ENCODE measurements at places on chromosomes 1 and 21.

DNA sequence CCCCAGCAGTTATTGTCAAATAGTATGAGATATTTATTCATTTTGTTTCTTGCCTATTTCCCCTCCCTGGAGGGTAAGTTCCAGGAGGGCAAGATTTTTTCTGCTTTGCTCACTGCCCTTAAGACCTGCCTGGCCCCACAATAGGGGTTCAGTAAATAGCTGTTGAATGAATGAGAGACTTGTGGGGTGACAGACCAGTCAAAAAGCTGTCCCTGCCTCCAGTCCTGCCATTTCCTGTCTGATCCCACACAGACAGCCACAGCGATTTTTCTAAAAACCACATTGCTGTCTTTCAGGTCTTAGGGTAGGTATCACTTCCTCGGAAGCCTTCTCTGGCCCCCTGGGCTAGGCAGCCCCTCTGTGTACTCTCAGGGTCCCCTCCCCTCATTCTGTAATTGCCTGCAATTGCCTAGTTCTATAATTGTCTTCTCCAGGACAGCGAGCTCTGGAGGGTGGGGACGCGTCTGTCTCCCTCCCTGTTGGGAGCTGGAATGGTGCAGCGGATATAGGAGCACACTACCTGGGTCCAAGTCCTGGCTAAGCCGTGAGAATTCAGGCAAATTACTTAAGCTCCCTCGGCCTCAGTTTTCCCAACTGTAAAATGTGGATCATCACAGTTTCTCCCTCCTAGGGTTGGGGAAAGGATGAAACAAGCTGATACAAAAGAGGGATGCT, 1.8 kb upstream of the EXTL1 start:
- no peak for DNase-seq

GRCh38 chr1:32044234-32044633, 28.5 kb upstream of the TMEM39B start:
- no peak for DNase-seq

DNA sequence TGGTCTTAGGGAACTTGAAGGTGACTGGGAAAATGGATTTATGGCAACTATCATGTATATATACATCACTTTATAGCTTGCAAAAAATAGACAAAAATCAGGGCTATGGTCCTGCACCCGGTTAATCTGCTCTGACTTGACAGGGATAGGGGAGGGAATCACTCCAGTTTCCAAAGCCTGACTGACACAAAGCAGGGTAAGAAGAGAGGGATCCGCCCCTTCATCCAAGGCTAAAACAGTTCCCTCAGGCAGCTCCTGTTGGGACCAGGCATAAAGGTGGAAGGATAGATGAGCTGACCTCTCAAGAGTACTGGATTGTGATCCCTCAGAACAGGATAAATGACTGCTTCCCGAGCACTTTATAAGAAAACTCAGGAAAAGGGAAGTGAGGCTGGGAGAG, 1.4 kb downstream of the PBXIP1 start:
- no peak for DNase-seq

GRCh38 chr1:197671140-197671539, 104.1 kb downstream of the DENND1B start:
- DNase-seq, result no peak

DNA sequence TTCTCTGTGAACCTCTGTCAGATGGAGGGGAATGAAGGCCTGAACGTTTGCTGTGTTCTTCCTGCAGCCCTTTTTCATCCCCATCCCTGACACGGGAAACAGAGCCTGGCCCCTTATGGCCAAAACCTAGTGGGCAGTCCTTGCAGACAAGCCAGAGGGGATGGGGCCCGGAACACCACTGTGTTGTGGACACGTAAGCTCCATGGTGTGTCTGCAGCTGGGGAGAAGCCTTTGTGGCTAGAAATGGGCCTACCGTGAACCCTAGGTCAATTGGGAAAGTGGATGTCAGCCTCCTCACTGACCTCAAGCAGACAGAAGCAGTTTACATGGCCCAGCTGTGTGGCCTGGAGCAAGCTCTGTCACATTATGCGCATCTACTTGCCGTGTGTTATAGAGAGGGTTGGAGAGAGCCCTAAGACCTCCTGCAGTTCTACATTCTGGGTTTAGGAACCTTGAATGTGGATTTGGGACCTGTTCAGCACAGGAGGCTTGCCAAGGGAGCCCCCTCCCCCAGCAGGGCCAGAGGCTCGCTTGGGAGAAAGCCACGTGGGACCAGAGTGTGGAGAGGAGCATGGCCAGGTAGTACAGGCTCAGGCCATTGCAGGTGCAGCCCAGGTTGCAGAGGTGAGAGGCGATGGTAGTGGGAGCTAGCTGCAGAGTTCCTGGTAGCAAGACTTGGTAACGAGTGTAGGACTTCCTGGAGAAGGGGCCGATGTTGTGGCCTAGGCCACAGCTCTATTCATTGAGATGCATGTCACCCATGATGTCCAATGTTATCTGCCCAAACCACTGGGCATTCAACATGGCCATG, 20.7 kb downstream of the PARS2 start:
- DNase-seq, result no peak

GRCh38 chr1:21782349-21782867, 541 bp downstream of the USP48 start:
- DNase-seq, result peak; percentile 79

- no peak for DNase-seq
These were observed 1.5 kb downstream of the SETDB1 start for GRCh38 chr1:150927624-150928023.

GRCh38 chr1:219298571-219299148, 125.0 kb downstream of the LYPLAL1 start:
- DNase-seq, result no peak

- no peak for DNase-seq
These were observed 26.5 kb upstream of the SRP9 start for GRCh38 chr1:225750875-225751824.
